ENCODE measurements at places on chromosomes 6 and 20.

GRCh38 chr6:118216751-118217150 is 309.7 kb downstream of the SLC35F1 start:
- DNase-seq = no peak

DNA sequence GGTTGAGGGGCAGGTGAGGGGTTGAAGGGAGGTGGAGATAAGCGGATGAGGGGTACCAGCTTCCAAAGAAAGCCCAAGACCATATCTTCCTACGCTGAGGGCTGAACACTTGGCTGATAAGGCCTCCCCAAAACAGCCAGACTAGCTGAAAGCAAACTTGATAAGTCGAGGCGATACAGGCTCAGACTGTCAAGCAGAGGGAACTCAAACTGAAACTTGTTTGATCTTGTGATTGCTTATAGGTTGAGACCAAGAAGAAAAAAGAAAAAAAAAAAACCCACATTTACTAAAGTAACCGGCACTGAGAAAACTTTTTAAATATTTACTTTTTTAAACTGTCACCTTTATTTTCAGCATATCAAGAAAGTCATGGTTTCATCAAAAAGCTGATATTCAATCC is 73.6 kb downstream of the TRERF1 start:
- DNase-seq = no peak

- no peak for DNase-seq
These were observed 141.6 kb upstream of the RREB1 start for GRCh38 chr6:6966127-6966526.

DNA sequence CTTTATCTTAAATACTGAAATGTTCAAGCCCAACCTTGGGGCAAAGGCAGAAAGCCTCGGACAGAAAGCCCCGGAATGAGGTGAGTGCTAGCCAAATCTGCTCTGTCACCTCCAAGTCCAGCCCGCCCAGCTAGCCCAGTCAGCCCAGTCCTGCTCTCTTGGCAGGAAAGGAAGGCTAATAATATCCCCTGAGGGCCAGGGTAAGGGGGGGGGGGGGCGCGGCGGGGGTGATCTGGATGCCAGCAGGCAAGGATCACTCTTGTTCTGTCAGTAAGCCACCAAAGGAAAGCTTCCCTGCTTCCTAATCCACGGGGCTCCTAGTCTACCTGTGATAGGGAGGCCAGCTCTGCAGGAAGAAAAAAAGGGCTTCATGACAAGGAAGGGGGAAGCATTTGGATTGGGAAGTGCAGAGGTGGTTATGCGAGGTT is 1.1 kb downstream of the NDRG3 start:
- no peak for DNase-seq

Measured in stimulated activated CD8-positive, alpha-beta memory T cell treated with anti-CD3 and anti-CD28 coated beads, Interleukin-15, amount 100 ng/mL, for 24 hours (primary cell).